ENCODE measurements at places on chromosomes 12 and 14.

DNA sequence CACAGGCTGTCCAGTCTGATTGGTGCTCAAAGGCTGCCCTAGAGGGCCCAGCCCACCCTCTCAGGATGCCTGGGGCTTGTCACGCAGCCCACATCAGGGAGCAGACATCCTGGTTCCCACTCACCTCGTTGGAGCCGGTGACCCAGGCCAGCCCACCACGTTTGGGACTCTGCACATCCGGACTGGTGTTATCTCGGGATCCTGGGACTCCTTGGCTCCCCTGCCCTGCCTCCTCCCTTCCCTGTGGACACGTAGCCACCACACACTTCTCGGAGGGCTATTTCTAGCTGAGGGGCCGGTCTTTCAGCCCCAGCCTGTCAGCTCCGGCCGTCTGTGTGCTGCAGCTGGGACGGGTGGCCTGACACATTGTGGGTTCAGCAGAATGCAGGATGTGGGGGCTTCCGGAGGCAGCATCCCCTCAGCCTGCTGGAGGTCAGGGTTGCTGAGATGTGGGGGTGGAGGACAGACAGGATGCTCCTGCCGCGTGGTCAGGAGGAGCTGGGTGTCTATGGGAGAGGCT lies 12.8 kb upstream of the FGF23 start:
- no peak for DNase-seq

DNA sequence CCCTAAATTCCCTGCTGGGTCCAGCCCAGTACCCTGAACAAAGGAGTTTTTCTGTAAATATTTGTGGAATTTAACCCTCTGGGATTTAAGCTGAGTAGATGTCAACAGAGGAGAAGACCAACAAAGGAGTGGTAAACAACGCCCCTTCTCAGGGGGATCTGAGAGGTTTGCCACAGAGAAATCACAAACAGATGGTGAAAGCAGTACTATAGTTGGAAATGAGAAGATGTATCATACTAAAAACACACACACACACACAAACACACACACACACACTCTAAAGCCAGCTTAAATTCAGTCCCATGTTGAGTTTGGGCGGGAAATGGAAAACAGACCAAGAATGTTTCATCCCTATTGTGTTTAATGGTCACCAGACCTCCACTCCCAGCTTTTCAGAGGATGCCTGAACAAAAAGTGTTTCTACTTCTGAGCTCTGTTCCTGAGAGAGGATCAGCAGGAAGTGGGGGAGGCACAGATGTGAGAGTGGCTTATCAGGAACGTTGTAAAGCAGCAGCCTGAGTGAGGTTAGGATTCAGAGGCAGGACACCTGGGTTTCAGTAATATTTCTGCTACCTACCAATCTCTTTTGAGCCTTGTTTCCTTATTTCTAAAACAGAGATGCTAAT lies 3.2 kb downstream of the BIN2 start:
- DNase-seq: no peak

DNA sequence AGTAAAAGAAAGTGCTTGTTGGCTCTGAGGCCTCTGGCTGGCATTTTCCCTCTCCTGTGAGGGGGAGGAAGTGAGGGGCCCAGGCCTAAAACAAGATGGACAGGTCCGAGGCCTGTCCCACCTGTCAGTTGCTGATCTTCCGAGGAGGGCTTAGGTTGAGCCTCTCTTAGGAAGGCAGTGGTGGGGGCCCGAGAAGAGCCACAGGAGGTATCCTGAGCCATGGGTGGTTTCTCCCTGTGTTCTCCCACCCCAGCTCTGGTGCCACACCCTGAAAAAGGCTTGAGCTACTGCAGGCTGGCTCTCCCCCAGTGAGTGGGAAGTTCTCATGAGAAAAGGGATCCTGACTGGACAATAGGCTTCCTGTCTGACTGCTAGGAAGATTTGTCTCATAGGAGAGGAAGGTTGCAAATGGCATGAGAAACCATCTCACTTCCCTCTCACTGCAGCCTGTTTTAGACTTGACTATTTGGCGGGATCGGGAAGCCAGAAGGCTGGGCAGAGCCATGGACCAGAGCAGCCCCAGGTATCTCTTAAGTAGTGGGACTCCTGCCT lies 72.1 kb upstream of the SRSF5 start:
- no peak for DNase-seq

- DNase-seq: no peak
These were observed 4.6 kb downstream of the KIF26A start for GRCh38 chr14:104142946-104143470.

DNA sequence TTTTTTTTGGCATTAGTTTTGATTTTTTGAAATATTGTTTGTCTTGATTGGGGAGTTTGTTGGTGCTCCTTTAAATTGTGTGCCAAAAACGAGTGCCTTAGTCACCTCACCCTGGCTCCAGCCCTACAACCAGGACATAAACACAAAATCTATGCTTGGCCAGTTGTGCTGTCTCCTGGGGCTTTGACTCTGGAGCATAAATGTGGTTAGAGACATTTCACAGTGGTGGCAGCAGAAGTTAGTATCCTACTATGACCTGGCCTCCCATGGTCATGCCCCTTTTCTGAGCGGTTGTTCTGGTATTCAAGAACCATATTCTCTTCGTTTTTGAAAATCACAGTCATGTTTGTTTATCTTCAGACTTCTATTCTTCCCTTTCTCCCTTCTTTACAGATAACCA lies 70.7 kb upstream of the PSMA6 start:
- DNase-seq: no peak

DNA sequence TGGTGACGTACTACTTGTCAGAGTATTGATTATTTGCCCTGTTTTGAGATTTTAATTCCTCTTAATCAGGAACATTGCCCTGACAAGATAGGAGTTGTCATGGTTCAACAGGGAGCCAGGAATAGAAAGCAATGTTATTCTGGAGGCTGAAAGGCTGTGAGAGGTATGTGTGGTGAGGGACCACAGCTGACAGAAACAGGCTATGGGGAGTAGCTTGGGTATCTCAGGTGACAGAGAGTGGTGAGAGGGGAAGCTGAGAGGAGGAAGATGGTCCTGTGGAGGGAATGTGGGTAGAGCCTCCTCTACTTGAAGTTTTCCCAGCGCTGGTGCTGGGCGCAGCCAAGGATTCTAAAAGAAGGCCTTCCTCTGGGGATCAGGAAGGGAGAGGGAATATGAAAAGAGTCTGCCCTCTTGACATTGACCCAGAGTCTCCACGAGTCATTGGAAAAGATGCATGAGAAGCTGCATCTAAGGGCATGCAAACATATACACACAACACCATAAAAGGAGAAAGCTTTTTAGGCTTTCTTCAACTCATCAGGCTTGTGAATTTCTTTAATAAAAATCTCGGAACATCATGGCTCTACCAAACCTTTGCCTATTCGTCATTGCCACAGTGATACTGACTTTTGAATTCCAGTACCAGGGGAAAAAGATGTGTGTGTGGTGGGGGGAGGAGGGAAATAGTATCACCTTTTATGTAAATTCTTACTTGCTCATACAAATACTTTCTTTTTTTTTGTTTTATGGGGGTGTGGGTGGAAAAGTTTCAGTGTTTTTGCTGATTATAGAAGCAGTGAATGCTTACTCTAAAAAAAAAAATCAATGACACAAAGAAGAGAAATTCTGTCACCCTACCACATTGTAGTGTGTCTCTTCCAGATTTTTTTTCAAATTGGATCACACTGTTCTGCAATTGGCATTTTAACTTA lies 39.9 kb upstream of the DHRS7 start:
- DNase-seq: no peak

GRCh38 chr12:115451780-115452736 lies 768.1 kb upstream of the TBX3 start:
- DNase-seq: peak; percentile 88

DNA sequence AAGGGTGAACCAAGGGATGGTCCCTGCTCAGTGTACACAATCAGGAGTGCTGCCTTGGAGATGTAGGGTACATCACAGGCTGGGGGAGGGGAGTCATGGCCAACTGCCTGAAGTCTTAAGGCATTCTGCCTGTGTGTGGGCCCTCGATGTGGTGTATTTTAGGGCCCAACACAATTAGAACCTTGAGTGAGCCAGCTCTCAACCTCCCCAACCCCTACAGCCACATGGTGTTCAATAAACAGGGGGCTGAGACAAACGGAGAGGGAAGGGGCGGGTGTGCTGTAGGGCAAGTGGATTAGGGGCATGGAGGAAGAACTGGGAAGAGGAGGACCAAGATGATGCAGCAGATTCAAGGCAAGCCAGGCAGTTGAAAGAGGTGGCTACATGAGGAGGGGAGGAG lies 8.6 kb upstream of the CHD4 start:
- no peak for DNase-seq

DNA sequence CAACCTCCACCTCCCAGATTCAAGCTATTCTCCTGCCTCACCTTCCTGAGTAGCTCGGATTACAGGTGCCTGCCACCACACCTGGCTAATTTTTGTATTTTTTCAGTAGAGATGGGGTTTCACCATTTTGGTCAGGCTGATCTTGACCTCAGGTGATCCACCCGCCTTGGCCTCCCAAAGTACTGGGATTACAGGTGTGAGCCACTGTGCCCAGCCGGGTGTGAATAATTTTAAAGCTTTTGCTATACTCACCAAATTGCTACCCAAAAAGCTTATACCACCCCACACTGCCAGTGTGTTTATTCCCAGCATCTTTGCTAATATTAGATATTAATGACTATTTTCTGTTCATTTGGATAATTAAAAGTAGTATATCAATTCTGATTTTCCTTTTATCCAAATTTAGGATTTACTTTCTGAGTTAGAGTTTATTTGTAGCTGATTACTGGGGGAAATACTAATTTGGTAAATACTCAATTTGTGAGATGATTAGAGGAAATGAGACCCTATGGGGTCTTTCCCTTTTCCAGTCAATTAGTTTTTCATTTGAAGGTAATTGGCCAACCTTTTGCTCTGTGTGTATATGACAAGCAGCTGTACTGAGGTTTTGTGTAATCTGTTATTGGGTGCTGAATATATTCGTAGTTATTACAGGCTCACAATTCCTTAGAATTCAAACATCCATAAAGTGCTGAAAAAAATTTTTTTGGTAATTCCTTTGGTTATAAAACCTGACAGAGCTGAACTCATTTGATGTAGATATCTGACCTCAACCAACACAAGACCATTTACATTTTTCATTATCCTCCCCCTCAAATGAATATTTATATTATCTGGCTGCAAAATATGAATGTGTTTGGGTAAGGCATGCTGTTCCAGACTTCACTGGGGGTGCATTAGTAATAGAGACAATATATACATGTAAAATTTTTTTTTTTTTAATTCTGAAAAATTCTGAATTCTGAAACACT lies 73.6 kb downstream of the ANO6 start:
- DNase-seq: no peak

DNA sequence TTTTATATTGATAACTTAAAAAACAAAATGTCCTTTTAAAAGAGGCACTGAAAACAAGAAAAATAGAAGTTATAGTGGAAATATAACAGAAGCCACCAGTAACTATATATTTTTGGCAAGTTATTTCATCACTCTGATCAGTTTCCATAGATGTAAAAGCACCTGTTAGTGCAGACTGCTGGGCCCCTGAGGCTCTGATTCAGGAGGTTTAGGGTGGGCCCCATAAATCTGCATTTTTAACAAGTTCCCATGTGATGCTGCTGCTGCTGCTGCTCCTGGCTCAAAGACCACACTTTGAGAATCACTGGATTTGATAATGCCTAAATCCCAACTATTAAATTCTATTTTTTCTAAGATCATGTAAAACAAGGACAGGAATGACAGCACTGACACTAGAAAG lies 251.1 kb downstream of the MED13L start:
- DNase-seq: no peak

DNA sequence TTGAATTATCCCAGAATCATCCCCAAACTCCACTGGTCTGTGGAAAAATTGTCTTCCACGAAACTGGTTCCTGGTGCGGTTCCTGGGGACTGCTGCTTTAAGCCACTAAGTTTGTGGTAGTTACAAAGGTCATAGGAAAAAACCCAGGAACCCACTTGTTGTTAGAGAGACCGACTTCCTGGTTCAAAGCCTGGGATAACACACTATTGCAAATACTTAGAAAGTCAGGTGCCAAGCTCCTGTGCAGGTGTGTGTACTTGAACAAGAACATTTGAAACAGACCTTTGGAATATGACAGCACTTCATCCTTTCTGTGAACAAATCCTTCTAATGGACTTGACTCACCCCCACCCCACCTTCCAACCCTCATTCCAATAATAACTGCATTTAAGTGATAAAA lies 519.6 kb downstream of the GLT1D1 start:
- no peak for DNase-seq

DNA sequence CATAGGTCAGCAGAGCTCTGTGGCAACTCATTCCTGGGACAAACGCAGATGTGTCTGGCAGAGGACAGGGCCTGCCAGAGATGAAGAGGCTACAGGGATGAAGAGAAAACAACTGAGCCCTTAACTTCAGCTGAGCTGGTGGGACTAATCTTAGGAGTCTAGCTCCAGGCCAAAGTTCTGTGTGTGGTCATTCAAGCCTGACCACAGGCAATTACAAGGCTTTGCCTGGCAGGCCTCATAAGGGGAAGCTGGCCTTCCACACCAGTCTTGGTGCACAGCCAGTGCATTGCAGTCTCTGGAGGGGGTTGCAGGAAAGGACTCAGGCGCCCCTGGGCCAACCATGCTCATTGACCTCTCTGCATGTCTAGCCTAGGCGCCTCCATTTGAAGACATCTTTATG lies 127.6 kb upstream of the DAAM1 start:
- no peak for DNase-seq

DNA sequence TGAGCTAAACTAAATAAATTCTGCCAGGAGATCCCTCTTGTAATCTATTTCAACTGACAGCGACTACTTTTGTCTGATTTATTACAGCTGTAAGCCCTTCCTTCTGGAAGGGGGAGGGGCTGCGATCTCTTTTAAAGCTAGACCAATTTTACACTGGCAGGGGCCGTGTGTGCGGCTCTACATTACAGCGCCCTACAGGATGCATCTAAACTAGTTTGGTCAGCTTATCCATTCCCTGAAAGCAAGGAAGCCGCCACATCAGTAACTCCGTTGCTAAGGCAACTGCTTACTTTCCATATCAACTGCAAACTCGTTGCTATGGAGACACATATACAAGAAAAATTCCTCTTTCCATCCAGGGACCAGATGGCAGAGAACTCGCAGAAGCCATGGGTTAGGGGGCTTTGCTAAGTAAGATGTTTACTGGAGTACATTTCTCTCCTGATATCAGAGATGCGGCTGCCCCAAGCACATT lies 17.4 kb downstream of the FOXN3 start:
- DNase-seq: peak; percentile 71

- DNase-seq: no peak
These were observed 47.7 kb downstream of the CIT start for GRCh38 chr12:119829439-119829838.

DNA sequence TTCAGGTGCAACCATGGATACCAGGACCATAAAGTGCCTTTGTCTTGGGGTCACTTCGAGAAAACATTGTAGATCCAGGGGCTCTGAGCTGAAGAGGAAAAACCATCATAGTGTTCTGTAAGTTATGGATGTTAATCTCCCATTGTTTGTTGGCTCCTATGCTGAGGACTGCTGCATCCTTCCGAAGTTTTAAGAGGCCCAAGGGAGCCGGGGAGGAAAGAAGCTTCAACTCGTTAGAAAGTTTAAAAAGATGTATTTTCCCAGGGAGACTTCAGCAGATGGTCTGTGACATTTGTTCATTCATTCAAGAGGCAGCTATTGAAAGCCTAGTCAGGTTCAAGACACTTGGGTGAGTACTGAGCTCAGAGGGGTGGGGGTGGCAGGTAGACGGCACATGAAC lies 378.8 kb upstream of the TBX3 start:
- DNase-seq: no peak

Measured in NCI-H187 (cell line).